Left kidney (tissue), 8 donors: ENCODE measurements at places on chromosomes 5 and 9. TPM values are rescaled to one million over a fixed set of nuclear protein-coding genes. Genes with fewer than 3 reads are reported as not detected.

Gene ANGPTL2
- 8.1 TPM for polyA plus RNA-seq

Gene MAML1
- 43.7 TPM for polyA plus RNA-seq

Gene UBE2QL1
- polyA plus RNA-seq: 0.70 TPM

Gene CORO2A
- polyA plus RNA-seq: 2.2 TPM

Gene DAB2IP
- 42.5 TPM for polyA plus RNA-seq

Gene PPP2R2B
- polyA plus RNA-seq: 11.5 TPM

DNA sequence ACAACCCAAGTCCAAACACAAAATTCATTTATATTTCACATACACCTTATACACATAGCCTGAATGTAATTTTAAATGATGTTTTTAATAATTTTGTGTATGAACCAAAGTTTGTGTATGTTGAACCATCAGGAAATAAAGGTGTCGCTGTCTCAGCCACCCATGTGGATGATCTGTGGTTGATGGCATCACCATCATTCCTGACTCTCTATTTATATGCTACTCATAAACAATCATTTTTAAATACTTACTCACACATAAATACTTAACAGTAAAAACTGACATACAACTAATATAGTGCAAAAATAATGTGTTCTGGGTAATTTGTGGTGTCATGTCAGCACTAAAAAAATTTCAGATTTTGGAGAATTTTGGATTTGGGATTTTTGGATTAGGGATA is 38.4 kb downstream of the SMC5 start:
- DNase-seq: no peak

DNA sequence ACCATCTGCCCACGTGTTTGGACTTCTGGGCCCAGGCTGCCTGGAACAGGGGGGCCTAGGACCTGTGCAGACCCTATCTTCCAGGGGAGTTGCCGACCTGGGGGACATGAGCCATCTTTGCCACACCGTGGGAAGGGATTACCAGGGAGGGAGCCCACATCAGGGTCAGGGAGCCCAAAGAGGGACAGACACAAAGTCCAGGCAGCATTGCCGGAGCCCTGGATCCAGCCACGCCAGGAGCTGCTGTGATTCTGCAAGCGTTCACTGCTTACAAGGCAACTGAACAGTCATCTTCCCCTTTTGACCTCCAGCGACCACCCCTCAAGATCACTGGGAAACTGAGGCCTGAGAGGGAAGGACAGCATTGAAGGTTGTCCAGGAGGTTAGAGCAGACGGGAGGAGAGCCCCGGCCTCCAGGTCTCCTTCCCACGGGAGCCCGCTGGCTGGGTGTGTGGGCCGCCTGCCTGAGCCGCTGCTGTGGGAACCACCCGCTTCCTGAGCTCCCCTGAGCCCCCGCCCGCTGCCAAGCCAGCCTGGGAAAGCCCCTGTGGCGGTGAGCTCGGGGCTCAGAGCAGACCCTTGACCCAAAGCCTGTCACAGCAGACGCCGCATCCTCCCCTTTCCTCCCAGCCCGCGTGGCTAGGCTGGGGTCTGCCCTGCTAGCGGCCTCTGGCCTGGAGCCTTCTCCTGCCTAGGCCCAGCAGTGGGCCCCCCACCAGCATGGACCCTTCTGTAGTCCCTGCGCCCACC is 17.1 kb upstream of the NOTCH1 start:
- no peak for DNase-seq

GRCh38 chr9:12726795-12727194 is 33.6 kb downstream of the TYRP1 start:
- no peak for DNase-seq

DNA sequence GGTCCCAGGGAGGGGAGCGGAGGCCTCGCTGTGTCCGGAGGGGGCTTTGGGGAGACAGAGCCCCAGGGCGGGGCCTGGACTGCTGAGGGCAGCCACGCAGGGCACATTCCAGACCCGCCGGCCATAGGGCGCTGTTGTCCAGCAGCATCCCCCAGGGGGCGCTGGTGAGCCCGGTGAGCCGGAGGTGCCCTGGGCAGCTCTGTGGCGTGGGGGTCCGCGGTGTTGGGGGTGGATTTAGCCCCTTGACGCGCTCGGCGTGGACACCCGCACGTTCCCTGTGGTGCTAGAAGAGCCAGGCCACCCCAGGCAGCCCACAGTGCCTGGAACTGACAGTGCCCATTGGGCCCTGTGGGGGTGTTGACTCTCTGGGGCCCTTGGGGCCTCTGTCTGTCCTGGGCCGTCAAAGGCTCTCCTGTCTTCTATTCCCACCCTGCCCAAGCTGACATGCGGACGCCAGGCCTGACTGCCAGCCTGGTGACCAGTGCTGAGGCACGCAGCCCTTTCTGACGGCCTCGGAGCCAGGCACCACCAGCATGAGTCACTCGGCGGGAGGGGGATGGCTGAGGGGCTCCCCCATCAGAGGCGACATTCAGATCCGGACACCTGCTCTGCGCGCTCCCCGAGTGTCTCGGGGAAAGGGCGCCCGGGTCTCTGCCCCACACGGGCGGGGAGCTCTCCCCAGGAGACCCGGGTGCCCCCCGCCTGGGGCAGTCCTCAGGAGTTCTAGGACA is 23.9 kb downstream of the TPPP start:
- DNase-seq: no peak

DNA sequence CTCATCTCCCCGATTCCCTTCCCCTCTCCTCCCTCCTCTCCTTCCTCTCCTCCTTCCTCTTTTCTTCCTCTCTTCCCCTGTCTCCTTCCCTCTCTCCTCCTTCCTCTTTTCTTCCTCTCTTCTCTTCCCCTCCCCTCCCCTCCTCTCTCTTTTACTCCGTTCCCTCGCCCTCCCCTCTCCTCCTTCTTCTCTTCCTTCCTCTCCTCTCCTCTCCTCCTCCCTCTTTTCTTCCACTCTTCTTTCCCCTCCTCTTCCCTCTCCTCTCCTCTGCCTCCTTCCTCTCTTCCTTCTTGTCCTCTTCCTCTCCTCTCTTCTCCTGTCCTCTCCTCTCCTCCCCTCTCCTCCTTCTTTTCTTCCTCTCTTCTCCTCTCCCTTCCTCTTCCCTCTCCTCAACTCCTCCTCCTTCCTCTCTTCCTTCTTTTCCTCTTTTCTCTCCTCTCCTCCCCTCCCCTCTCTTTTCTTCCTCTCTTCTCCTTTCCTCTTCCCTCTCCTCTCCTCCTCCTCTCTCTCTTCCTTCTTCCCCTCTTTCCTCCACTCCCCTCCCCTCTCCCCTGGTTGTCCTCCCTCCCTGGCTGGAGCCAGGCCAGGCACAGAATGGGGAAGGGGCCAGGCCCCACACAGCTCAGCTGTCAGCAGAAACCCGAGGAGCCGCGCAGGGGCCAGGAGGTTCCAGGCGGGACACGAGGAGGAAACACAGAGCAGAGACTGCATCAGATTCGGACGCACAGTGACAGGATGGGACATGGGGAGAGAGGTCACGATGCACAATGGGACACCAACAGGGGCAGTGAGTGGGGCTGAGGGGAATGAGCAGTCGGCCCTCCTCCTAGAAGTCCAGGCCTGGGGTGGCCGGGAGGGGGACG is 48.0 kb downstream of the CAMK2A start:
- DNase-seq: no peak

GRCh38 chr9:35666045-35666444 is 1.1 kb upstream of the ARHGEF39 start:
- DNase-seq: no peak

- no peak for DNase-seq
Observed at GRCh38 chr9:69748304-69748703, 11.5 kb downstream of the PTAR1 start.

GRCh38 chr5:75192264-75192663 is 44.4 kb downstream of the ANKRD31 start:
- no peak for DNase-seq

DNA sequence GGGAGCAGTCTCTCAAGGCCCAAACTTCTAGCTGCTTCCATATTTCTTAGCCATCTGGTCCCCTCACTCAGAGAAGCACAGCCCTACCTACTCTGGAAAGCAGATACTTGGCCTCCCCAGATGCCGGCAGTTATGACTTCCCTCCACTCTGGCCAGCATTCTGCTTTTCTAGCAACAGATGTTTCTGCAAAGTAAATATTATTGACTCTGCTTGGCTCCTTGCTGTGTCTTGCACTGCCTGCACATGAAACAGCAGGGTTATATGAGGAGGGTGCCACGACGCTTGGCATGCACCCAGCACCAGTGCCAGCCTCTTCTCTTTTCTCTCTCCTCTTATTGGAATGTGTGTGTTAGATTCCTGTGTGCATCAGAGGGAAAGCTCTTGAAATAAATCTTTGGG is 99.7 kb downstream of the ARHGAP26 start:
- DNase-seq: no peak

- no peak for DNase-seq
Observed at GRCh38 chr9:30075022-30075421, 2309.4 kb upstream of the ACO1 start.

DNA sequence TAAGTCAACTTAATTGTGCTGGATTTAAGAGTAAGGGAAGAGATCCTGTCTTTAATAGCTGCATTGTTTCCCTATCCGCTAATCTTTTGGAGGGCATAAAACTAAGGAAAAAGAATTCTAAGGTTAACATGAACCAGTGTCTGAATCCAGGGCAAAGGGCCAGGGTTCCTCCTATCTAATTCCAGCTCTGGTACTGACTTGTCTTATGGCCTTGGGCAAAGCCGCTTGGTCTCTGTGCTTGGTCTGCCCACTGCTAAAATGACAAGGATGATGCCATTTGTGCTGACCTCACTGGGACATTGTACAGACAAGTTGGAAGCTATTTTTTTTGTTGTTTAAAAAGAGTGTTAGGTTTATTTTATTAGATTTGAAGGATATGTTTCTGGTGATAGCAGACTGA is 334.7 kb upstream of the PIK3R1 start:
- no peak for DNase-seq

DNA sequence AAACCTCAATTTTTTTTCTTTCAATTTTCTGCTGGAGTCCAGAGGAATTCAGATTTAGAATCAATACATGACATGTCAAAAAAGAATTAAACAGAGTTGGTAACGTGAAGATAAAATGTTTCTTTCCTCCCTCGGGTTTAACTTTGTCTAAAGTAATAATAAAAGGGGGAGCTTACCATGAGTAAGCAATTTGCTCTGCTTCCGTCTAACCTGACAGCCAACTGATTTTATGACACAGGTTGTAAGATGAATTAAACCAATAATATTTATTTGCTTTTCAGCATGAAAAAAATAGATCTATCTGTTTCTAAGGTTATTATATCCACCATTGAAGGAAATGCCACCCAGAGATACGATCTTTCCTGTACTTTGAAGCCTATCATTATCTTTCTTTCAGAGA is 352.6 kb downstream of the OSTF1 start:
- no peak for DNase-seq

DNA sequence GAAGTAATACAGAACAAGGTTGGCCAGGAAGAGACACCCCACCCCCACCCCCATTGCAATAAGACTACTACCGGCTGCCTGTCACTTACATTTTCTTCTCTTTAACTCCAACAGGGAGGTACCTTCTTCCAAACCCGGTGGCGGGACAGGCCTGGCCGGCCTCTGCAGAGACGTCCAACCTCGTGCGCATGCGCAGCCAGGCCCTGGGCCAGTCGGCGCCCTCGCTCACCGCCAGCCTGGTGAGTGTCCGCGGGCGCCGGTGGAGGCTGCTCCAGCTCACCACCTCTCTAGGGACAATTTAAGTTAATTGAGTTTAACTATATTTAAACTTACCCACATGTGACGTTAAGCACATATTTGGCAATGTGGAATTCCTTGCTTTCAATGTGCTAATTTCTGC is 192.4 kb downstream of the MAST4 start:
- no peak for DNase-seq

DNA sequence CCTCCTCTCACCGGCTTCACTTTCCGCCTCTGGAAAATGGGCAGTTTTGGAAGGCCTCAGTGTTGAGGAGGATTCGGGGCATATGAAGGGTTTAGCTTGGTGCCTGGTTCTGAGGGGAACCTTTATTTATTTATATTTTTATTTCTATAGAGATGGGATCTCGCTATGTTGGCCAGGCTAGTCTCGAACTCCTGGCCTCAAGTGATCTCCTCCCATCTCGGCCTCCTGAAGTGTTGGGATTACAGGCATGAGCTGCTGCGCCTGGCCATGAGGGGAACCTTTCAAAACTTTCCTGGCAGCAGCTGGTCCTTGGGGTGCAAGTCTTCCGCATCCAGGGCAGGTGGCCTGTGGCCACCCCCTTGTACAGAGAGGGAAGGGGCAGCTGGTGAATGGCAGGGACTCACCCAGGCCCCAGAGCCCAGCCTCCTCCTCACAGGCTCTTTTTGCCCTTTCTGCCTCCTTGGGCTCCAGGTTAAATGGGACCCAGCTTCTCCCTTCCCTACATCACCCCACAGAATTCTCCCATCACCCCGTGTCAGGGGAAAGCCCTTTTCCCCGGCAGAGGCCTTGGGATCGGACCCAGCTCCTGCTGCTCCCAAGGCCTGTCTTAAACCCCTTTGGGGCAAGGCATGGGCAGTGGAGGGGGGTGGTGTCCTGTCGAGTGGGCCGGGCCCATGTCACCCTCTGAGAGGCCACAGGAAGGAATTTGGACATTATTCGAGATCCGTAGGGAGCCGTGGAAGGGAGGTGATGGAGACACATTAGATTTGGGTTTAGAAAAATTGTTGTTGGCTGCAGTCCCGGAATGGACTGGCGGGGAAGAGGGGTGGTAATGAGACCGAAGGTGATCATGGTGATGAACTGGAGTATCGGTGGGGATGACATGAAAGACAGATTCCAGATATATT is 5.9 kb downstream of the NCS1 start:
- DNase-seq: no peak

- no peak for DNase-seq
Observed at GRCh38 chr9:136868644-136869043, 2.5 kb upstream of the EDF1 start.

DNA sequence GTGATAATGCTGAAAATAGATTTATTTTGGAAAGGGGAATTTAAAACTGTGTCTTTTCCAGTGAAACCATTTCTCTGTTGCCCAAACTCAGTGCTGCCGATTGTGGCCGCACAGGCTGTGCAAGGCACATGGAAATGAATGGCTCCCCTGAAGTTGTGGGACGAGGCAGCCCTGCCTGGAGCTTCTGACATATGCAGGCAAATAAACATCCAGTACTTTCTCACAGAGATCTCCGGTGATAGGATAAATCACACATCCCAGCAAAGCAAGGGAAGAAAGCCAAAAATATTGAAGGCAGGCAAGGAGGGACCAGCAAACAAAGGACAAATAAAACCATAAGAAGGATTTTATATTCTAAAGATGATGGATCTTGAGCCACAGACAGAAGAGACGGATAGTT is 464.5 kb downstream of the MTRR start:
- DNase-seq: no peak

- DNase-seq: peak; percentile 38
Observed at GRCh38 chr5:116454417-116454927, 120.2 kb downstream of the SEMA6A start.

GRCh38 chr5:109242518-109242917 is 167.3 kb downstream of the PJA2 start:
- no peak for DNase-seq

DNA sequence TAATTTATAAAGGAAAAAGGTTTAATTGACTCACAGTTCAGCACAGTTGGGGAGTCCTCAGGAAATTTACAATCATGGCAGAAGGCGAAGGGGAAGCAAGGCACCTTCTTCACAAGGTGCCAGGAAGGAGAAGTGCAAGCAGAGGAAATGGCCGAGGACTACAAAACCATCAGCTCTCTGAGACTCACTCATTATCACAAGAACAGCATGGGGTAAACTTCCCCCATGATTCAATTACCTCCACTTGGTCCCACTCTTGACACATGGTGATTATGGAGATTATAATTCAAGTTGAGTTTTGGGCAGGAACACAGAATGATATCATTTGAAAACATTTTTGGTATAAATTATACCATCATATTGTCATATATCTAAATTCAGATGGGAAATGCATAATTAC is 934.7 kb downstream of the CDH12 start:
- DNase-seq: no peak

GRCh38 chr5:33049298-33049697 is 338.2 kb downstream of the NPR3 start:
- DNase-seq: no peak

- DNase-seq: no peak
Observed at GRCh38 chr5:59816654-59817300, 76.7 kb downstream of the PDE4D start.
